ENCODE measurements at places on chromosomes 3 and 15. TPM values are rescaled to one million over a fixed set of nuclear protein-coding genes. Genes with fewer than 3 reads are reported as not detected.

- no peak for DNase-seq
These were observed 713.3 kb downstream of the GBE1 start for GRCh38 chr3:81048058-81048665.

DNA sequence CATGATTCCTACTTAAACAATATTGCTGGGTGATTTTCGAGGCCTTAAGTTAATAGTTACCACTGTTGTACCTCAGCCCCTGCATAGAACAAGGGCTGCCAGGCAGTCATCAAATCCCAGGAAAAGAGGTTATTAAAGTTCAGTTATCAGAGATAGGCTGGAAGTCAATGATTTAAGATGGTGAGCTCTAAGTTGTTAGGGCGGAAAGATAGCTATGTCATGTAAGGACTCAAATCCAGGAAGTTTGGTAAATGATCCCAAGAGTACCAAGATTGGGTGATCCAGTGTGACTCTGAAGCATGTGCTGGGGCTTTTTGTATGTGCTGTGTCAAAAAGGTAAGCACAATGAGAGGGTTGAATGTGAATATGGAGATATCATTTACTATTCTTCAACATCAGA is 287.9 kb downstream of the NLGN1 start:
- DNase-seq: no peak

GRCh38 chr3:59257506-59257905 is 207.7 kb upstream of the CFAP20DC start:
- no peak for DNase-seq

- no peak for DNase-seq
These were observed 23.4 kb upstream of the ZFAND6 start for GRCh38 chr15:80036071-80036470.

GRCh38 chr15:51935466-51936104 is 36.0 kb downstream of the LEO1 start:
- no peak for DNase-seq

DNA sequence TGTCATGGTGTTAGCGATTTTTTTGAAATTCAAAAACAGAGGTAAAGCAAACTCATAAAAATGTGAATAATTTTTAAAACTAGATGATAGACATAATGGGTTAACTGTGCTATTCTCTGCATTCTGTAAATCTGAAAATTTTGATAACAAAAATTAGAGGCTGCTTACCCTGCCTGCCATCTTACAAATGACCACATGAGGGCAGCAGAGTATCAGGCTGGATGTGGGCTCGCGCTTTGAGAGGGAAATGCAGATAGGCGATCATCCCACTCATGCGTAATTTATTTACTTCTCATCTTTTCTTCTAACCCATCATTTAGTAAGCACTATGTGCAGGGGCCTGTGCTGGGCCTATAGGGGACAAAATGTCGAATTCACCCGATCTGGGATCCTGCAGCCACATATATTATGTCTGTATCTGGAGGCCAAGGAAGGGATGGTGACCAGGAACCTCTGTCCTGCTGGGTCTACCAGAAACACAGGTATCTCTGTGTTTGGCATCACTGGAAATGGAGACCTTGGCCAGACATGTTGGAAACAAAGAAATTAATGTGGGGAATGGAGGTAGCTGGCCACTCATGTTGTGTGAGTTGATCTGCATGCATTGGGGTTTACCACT is 7.8 kb upstream of the RAD18 start:
- DNase-seq: peak; percentile 80

KIF15 gene
- 21.2 TPM for total RNA-seq

DNA sequence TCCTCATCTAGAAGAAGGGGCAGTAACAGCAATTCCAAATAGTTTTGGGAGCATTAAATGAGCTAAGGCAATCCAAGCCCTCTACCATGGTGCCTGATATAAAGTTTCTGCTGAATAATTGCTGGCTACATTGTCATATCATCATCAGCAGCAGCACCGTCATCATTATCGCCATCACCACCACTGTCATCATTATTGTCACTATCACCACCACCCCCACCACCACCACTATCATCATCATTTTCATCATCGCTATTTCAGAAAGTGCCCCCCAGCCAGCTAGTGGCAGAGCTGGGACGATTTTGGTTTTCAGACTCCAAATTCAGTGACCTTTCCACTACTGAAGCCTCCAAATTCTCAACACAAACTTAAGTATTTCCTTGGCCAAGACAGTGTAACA is 15.0 kb downstream of the XCR1 start:
- DNase-seq: no peak

GRCh38 chr15:81893182-81893835 is 152.5 kb downstream of the MEX3B start:
- DNase-seq: no peak

GRM2 gene
- total RNA-seq: under 0.01 TPM

DNA sequence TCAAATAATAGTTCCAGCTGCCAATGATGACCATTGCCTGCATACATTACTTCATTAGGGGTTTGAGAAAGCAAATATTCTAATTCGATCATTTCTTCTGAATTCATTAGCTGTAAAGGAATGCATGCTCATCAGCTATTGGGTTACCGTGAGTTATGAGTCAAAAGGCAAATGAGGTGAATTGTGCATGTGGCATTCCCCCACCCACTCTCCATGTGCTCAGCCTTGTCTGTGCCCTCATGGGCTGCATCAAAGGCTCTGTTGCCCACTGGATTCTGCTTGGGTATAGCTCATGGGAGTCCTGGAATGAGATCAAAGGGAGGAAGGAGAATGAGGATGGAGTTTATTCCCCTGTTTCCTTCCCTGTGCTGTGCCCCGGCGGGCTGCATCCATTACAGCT is 99.3 kb upstream of the CHRNA7 start:
- no peak for DNase-seq

TNIK gene
- total RNA-seq: 8.2 TPM

DNA sequence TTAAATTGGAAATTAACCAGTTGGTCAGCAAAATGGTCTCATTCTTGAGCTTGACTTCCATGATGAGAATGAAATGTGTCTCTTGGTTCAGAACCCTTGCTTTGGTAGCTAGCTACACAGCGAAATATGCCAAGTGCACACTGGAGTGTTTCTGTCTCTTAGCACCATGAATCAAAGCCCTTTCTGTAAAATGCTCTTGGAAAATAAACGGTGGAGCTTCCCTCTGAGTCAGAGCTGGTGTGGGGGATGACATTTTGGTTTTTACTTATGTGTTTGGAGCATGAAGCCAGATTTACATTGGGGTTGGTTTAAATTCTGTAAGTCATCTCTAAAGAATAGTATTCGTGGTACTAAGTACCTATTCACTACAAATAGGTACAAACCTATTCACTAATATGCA is 85.1 kb upstream of the NANOGP8 start:
- no peak for DNase-seq

CAMK2N2 gene
- not detected for total RNA-seq

ACAN gene
- total RNA-seq: 1.2 TPM

DNA sequence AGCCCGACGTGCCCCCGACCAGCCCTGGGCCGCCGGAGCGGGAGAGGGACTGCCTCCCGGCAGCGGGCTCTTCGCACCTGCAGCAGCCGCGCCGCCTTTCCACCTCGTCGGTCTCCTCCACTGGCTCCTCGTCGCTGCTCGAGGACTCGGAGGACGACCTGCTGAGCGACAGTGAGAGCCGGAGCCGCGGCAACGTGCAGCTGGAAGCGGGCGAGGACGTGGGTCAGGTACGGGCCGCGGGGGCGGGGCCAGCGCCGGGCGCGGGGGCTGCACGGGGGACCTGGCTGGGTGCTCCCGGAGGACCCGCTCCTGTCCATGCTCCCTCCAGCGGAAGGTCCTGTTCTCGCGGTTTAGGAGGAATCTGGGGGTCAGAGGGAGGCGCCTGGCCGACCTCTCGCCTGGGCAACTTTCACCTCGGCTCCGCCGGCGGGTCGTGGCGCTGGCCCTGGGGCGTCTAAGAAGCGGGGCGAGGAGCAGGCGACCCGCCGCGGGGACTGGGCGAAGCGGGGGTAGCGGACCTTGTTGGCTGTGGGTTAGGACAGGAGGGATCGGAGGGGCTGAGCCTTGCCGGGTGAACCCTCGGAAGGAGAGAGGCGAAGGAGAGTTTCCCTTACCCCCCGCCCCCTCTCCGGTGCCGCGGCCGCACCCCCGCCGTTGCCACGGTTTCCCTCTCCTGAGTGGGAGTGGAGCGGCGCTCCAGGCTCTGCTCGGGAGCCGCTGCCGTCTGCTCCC is 682 bp downstream of the ITPKA start:
- DNase-seq: peak; percentile 11

GOLGA6D gene
- total RNA-seq: not detected

GRCh38 chr3:100833483-100833882 is 124.2 kb downstream of the TFG start:
- DNase-seq: no peak

- peak; percentile 4 for DNase-seq
These were observed 37.9 kb downstream of the MYO5C start for GRCh38 chr15:52257734-52258062.

GRCh38 chr3:65020281-65021160 is 332.7 kb upstream of the ADAMTS9 start:
- peak; percentile 38 for DNase-seq

DNA sequence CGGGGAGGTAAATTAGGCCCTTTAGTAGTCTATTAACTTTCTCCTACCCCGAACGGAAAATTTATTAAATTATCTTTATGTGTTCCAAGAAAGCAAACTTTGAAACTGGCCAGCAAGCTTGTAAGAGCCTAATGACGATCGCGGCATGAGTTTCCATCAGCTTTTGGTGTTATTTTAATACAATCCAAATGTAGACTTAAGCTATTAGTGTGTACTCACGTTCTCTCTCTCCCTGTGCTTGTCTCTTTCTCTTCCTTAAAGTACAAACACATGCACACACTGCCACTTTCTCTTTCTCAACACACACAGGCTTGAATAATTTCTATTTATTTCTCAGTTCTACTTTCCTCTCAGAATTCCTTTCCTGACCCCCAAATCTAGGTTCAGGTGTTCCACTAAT is 108.8 kb upstream of the MME start:
- no peak for DNase-seq

TIMP4 gene
- 0.34 TPM for total RNA-seq

DNA sequence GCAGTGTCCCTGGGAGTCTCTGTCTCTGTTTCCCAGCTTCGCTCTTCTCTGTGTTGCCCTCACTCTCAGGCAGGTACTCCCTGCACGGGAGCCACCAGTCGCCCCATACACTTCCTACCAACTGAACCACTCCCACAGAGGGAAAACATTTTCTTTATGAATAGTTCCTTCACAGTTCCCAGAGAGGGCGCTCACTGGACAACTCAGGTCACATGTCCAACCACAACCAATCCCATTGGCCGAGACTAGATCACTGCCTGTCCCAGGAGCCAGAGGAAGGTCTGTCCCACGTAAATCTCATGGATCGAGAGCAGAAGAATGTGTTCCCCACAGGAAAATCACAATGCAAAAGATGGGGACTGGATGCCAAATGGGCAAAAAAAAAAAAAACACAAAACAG is 26.1 kb downstream of the GRK7 start:
- DNase-seq: peak; percentile 26

DNA sequence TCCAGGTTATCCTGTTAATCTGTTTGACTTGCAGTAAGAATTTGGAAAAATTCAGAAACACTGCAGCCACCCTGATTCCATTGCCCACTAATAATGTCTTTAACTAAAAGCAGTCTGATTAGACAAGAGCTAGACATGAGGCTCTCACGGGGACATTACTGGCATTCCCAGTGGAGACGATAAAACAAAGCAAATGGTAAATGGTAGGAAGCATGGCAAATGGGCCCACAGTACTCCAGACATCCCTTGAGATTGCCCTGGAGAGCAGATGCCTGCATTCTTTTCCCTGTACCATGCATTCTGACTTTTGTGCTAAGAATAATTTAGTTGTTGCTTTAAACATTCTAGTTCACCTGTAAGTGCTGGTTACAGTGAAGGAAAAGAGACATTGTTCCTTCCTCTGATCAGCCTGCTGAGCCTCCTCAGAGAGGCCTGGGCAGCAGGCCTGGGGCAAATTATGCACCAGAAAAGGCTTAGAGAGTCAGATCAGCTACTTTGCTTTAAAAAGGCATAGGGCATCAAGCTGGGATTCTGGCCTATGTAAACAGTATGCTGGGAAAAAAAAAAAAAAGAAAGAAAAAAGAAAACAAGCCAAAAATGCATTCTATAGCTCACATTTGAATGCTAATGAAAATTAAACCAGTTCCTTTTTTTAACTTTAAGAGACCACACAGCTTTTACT is 204.6 kb downstream of the GABRG3 start:
- DNase-seq: no peak

- peak; percentile 61 for DNase-seq
These were observed 940 bp upstream of the ACY1 start for GRCh38 chr3:51982352-51982837.

DNA sequence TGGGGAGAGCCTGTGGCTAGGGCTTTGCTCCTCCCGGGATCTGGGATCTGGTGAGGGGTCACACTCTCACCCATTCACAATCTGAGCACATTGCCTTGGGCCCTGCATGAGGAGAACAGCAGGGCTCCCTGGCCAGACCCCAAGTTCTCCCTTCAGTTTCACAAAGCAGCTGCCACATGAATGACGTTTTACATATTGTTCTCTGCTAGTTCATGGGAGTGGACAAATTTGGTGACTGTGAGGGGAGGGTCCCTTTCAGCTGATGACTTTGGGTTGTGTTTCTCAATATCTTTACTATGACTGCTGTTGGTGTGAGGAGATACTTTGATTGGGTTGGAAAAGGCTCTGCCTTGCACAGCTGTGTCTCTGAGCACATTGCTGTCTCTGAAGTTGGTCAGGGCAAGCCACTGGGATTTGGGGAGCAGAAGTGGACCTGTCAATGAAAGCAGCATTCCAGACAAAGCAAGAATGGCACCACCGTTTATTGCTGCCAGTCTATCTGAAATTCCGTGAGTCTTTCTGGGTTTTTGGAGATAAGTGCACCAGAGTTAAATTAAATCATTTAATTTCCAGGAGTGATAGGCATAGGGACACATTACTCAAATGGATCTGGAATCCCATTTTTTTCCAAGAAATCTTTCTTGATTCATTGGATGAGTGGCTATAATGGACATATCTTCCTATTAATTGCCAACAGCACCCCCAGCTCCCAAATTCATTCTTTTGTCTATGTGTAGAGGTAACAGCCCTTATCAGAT is 10.3 kb downstream of the TIMP4 start:
- DNase-seq: no peak

LTK gene
- total RNA-seq: not detected

DNA sequence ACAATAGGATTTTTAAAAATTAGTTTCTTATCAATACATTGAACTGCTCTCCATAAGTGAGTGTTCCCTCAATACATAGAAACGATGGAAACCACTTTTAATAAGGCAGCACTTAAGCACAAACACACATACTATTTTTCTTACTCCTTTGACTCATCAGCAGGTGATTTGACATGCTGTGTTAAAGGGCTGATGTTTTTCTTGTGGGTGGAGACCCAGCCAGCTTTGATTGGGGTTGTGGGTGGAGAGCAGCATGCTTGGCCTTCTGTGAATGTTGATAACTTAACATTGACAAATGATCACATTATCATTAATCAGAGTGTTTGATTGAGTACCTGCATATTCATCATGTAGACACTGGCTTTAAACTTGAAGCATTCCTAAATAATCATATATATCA is 223.0 kb upstream of the DPH6 start:
- no peak for DNase-seq

- DNase-seq: no peak
These were observed 24.2 kb downstream of the TRIM71 start for GRCh38 chr3:32841867-32842470.
